ENCODE measurements at places on chromosomes 16 and 17. TPM values are rescaled to one million over a fixed set of nuclear protein-coding genes. Genes with fewer than 3 reads are reported as not detected.
A peak's percentile ranks its signal among the peaks of the same experiment; 100 is the strongest.

SOX15 gene
- 0.22 TPM for total RNA-seq

EXOC3L1 gene
- total RNA-seq, result 0.91 TPM

CDC6 gene
- 0.27 TPM for total RNA-seq

DNA sequence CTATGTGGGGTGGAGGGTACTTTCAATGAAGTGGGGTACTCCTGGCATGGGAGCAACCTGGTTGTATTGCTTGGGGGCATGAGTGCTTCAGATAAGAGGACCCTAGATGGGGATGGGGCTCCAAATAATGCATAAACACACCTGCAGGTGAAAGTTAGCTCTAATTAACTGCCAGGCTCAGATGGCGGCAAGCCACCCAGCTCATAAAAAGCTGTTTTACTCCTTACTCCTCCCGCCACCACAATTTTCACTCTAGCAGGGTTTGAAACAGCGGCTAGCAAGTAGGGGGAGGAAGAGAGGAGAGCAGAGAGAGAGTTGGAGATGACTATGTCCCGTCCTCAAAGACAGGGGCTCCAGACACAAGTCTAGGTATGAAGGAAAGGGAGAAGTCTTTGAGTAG lies 117.7 kb upstream of the WSCD1 start:
- H3K27ac ChIP-seq, result no peak overlapping the region
- no peaks in the 10 kb centered on the region for H3K27me3 ChIP-seq
- H3K36me3 ChIP-seq, result no peaks in the 10 kb centered on the region
- DNase-seq, result no peak
- no peak overlapping the region for H3K4me3 ChIP-seq

DNA sequence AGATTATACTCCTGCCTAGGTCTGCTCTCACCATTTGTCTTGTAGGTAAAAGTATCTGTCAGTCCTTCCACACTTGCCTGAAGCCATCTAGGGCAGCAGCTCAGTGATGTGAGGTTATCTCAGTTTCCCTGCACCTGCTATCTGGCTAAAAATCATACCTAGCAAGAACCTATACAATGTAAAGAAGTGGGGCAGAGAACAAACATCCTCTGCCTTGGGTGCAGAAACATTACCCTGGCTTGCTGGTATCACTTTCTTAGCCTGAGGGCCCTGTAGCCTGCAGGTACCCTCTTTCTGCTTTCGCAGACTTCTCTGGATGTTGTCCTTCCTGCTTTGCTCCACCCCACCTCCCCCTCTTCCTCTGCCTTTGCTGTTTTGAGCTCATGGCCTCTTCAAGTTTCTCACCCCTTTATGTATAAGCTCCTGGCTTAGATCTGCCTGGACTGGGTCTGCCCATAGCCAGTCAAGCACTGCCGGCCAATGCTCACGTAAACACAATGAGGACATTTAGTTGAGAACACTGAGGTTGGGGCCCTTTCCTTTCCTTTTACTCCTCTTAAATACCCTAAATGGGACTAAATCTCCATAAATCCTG lies 8.7 kb upstream of the SDK2 start:
- H3K4me3 ChIP-seq, result no peak overlapping the region
- H3K27me3 ChIP-seq, result no peaks in the 10 kb centered on the region
- DNase-seq, result no peak

SMYD4 gene
- 16.1 TPM for total RNA-seq

DNA sequence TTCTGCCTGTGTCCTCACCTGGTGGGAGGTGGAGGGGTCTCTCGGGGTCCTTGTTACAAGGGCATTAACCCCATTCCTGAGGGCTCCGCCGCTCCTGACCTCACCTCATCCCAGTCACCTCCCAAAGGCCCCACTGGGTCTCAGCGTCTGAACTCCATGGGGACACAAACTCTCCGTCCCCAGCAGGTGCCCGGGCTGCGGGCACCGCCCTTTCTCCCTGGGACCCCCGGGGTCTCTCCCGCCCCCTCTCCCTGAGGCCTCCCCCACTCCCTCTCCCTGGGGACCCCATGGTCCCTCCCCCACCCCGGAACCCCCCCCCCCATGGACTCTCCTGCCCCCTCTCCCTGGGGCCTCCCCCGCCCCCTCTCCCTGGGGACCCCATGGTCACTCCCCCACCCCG lies 24.8 kb downstream of the CACNA1H start:
- no peak for DNase-seq

GRCh38 chr16:85728879-85729278 lies 22.0 kb downstream of the C16orf74 start:
- no peaks in the 10 kb centered on the region for H3K4me1 ChIP-seq
- H3K27ac ChIP-seq, result no peak overlapping the region
- H3K27me3 ChIP-seq, result no peaks in the 10 kb centered on the region
- no peak for DNase-seq
- H3K36me3 ChIP-seq, result no peaks in the 10 kb centered on the region
- no peak overlapping the region for H3K4me3 ChIP-seq

DNA sequence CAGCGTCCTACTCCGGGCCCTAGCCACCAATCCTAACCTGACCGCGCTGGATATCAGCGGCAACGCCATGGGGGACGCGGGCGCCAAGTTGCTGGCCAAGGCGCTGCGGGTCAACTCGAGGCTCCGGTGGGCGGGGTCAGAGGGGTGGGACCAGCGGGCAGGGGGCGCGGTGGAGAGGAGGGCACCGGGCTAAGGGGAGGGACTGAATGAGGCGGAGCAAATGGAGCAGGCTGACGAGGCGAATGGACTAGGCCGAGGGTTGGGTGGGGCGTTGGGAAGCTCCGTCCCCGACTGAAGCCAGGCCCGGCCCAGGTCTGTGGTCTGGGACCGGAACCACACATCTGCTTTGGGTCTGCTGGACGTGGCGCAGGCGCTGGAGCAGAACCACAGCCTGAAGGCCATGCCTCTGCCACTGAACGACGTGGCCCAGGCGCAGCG lies 4.6 kb downstream of the CARMIL2 start:
- no peak for DNase-seq
- H3K4me1 ChIP-seq, result no peaks in the 10 kb centered on the region
- H3K27me3 ChIP-seq, result peaks cover 43% of the 10 kb centered on the region
- no peak overlapping the region for H3K4me3 ChIP-seq
- H3K36me3 ChIP-seq, result no peaks in the 10 kb centered on the region
- H3K27ac ChIP-seq, result no peak overlapping the region

KRT32 gene
- not detected for total RNA-seq

DNA sequence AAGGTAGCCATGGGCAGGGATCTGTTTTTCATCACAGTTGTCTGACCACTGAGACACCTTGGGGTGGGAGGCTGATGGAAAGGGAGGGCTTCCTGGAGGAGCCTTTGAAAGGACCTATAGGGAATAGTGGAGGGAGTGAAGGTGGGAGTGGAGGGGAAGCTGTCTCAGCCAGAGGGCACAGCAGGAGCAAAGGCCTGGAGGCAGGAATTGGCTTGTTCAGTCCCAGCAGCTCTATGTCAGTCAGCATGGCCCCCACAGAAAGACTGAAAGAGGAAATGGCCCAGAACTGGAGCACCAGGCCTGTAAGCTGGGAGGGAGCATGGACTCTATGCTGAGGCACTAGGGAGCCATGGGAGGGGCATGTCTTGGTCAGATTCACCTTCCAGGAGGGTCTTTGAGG lies 12.8 kb upstream of the CBFB start:
- H3K4me3 ChIP-seq, result no peak overlapping the region
- H3K27ac ChIP-seq, result no peak overlapping the region

GRCh38 chr17:20955427-20956323 lies 87.1 kb downstream of the USP22 start:
- H3K27ac ChIP-seq, result peak overlapping the region; percentile 77
- no peaks in the 10 kb centered on the region for H3K36me3 ChIP-seq
- peaks cover 16% of the 10 kb centered on the region for H3K4me1 ChIP-seq
- H3K27me3 ChIP-seq, result peaks cover 1% of the 10 kb centered on the region
- H3K4me3 ChIP-seq, result peak overlapping the region; percentile 32

GRCh38 chr17:46121841-46122485 lies 71.3 kb downstream of the KANSL1 start:
- H3K4me1 ChIP-seq, result peaks cover 84% of the 10 kb centered on the region
- peak overlapping the region; percentile 24 for H3K4me3 ChIP-seq
- peak overlapping the region; percentile 74 for H3K27ac ChIP-seq
- no peaks in the 10 kb centered on the region for H3K27me3 ChIP-seq
- no peaks in the 10 kb centered on the region for H3K36me3 ChIP-seq

SSTR5 gene
- total RNA-seq, result not detected

DNA sequence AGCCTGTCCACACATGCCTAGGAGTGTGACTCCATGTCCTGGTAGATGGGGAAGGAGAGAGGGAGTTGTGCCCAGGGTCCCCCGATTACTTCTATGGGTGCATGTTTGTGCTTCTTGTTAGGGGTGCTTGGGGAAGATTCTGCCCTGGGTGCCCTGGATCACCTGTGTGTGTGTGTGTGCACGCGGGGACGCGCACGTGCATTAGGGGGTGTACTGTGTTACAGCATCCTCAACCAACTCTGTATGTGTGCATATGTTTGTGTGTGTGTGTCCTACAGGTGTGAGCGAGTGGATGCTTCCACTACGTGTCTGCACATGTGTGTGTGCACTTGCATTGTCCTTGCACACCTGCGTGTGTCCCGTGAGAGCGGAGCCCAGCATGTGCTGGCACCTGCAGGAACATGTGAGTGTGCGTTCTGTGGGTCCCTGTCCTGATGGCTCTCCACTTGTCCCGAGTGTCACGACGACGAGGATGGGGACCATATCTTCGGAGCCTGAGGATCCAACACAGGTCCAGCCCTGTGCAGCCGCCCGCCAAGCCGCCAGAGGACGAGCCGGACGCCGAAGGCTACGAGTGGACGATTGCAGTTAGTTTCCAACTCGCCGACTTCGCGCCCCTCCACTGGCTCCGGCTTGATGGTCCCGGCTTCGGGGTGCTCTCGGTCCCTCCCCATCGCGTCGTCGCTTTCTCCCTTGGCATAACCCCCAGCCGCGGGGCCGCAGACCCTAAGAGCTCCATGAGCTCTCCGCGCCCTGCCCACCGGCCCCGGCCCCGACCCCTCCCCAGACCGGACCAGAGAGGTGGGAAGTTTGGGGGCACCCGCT lies 6.0 kb upstream of the TBC1D3B start:
- H3K27ac ChIP-seq, result no peak overlapping the region
- no peaks in the 10 kb centered on the region for H3K36me3 ChIP-seq
- H3K27me3 ChIP-seq, result no peaks in the 10 kb centered on the region
- H3K4me3 ChIP-seq, result peak overlapping the region; percentile 65
- peak; percentile 16 for DNase-seq
- no peaks in the 10 kb centered on the region for H3K4me1 ChIP-seq

GRCh38 chr16:16124974-16125373 lies 98.3 kb downstream of the ABCC6 start:
- H3K27ac ChIP-seq, result no peak overlapping the region
- no peak overlapping the region for H3K4me3 ChIP-seq
- DNase-seq, result no peak

DNA sequence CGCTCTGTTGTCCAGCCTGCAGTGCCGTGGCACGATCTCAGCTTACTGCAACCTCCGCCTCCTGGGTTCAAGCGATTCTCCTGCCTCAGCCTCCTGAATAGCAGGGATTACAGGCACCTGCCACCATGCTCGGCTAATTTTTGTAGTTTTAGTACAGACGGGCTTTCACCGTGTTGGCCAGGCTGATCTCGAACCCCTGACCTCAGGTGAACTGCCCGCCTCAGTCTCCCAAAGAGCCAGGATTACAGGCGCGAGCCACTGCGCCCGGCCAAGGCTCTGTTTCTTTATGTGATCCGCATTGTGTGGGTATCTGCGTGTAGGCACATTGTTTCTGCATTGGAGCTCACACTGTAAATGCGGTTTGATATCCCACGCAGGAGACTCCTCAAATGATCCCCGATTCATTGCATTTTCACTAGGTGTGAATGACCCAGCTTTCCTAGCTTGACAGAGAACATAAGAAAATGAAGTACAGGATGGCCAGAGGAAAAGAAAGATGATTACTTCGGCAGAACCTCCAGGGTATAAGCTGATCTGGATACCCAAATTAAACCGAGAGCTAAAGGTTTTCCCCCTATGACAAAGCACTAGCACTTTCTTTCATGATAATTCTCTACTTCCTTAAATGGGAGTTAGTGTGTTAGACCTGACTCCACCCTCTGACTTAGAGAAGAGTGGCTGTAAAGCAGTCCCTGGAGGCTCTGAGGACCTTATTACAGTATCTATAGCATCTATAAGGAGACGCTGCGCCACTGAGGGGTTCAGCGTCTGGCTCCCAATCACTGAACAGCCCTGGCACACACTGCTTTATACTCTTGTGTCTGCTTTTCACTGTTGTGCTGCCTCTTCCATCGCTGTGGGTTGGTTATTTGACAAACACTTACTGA lies 17.3 kb downstream of the COTL1 start:
- no peaks in the 10 kb centered on the region for H3K4me1 ChIP-seq
- H3K27me3 ChIP-seq, result no peaks in the 10 kb centered on the region
- no peak for DNase-seq
- H3K36me3 ChIP-seq, result no peaks in the 10 kb centered on the region
- H3K27ac ChIP-seq, result no peak overlapping the region

GRCh38 chr17:77723071-77723908 lies 235.2 kb upstream of the TNRC6C start:
- H3K27ac ChIP-seq, result no peak overlapping the region
- H3K27me3 ChIP-seq, result peaks cover 11% of the 10 kb centered on the region
- H3K4me3 ChIP-seq, result no peak overlapping the region
- no peaks in the 10 kb centered on the region for H3K36me3 ChIP-seq
- no peaks in the 10 kb centered on the region for H3K4me1 ChIP-seq

DNA sequence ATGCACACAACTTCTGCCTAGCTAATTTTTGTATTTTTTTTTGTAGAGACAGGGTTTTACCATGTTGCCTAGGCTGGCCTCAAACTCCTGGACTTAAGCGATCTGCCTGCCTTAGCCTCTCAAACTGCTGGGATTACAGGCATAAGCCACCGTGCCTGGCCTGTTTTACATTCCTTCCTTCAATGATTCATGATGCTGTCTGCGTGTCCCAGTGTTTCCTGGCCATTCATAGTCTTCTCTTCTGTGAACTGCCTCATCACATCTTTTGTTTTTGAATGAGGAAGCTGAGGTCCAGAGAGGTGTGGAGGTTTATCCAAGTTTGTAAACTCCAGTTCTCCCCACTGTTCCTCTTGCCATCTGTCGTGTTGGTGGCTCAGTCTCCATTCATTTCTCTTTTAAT lies 64.5 kb upstream of the MED9 start:
- H3K4me3 ChIP-seq, result no peak overlapping the region
- H3K4me1 ChIP-seq, result peaks cover 13% of the 10 kb centered on the region
- no peaks in the 10 kb centered on the region for H3K36me3 ChIP-seq
- peaks cover 3% of the 10 kb centered on the region for H3K27me3 ChIP-seq

DNA sequence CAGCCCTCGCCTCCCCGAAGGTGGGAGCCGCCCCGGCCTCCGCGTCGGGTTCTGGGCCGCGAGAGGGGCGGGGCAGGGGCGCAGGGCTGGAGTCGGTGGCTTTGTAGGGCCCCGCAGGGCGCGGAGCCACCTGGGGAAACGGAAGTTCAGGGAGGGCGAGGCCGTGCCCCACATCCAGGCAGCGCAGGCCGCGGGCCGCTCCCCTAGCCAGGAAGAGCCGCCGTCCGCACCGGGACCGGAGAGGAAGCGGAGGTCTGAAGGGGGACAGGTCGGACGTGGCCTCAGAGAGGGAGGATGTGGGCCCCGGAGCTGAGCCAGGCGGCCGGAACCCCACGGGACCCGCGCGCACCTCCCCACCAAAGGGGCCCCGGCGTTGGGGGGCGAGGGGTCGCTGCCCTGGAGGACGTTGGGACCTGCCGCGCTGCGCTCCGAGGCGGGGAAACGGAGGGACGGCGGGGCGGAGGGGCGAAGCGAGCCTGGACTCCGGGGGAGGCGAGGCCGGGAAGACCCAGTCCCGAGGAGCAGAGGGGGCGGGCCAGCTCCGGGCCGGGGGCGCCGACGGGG lies 482 bp upstream of the SLC16A3 start:
- H3K4me3 ChIP-seq, result peak overlapping the region; percentile 75
- H3K36me3 ChIP-seq, result no peaks in the 10 kb centered on the region
- H3K4me1 ChIP-seq, result peaks cover 49% of the 10 kb centered on the region
- DNase-seq, result peak; percentile 74

GRCh38 chr16:55328611-55329569 lies 4.9 kb downstream of the IRX6 start:
- H3K27ac ChIP-seq, result no peak overlapping the region
- no peak overlapping the region for H3K4me3 ChIP-seq
- H3K4me1 ChIP-seq, result peaks cover 4% of the 10 kb centered on the region

Measured in psoas muscle (tissue), 8 donors.